ENCODE measurements at places on chromosomes 13 and 19.

DNA sequence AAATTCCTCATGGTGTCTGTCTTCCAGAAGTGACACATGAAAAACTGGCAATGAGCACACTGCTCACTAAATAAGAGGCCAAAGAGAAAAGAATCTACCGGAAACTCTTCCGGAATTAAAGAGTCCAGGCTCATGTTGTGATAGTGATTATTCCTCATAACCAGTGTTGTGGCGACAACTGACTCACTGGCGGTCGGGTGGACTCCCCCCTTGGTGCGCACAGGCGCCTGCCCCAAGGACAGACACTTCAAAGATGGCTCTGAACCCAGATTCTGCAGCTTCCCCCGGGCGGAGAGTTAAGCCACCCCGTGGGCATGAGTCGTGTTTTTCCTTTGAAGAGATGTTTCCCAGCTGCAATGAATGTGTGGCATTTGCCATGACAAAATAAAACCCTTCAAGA is 10.3 kb downstream of the IL17D start:
- DNase-seq, result peak; percentile 30

GRCh38 chr13:47997384-47997783 is 3.7 kb downstream of the SUCLA2 start:
- no peak for DNase-seq

DNA sequence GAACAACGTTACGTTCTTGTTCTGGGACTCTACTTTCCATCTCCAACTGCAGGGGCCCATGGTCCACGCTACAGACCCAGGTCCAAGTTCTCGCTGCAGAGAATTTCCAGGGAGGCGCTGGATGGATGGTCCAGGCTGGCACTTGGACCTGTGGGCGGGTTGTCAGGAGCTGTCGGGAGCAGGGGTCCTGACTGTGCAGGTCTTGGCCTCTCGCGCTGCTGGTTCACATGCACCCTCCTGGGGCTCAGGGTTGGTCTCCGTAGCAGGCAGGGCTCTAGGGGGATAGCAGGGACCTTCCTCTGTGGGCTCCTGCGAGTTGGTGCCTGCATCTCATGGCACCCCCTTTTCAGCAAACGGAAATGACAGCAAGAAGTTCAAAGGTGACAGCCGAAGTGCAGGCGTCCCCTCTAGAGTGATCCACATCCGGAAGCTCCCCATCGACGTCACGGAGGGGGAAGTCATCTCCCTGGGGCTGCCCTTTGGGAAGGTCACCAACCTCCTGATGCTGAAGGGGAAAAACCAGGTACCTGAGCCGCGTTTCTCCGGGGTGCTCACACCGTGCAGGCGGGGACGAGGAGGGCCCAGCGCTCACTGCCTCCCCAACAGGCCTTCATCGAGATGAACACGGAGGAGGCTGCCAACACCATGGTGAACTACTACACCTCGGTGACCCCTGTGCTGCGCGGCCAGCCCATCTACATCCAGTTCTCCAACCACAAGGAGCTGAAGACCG is 6.6 kb downstream of the PTBP1 start:
- no peak for DNase-seq

- no peak for DNase-seq
Observed at GRCh38 chr13:105442040-105442439, 1093.4 kb downstream of the EFNB2 start.

- DNase-seq, result peak; percentile 23
Observed at GRCh38 chr13:79258489-79258888, 147.6 kb downstream of the RBM26 start.

- DNase-seq, result peak; percentile 73
Observed at GRCh38 chr19:771332-771785, 20.4 kb downstream of the MISP start.

GRCh38 chr13:43516401-43516833 is 270.4 kb downstream of the ENOX1 start:
- DNase-seq, result no peak

DNA sequence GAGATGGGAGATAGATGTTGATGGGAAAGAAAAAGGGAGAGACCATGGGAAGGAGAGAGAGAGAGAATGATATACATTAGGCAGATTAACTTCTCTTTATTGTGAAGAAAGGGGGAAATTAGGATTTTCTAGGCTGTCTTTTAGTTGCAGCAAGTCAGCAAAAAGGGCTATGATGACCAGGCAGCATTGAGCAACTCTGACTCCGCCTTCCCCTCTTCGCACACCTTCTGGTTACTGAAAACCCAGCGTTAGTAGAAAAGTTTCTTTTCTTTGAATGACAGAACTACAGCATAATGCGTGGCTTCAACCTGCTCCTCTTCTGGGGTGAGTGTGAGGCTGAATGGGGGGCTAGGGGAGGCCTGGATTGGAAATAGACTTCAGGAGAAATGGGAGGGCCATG is at the start of gene ADGRE1:
Gene ADGRE1 (plus strand): TSS at position 264 of the 400 bp plus-strand sequence. CDS start 30 bp downstream, at position 294.
- DNase-seq, result peak; percentile 70

- DNase-seq, result no peak
Observed at GRCh38 chr19:47370045-47370611, 21.0 kb downstream of the DHX34 start.

GRCh38 chr13:66087269-66087710 is 1142.8 kb downstream of the PCDH9 start:
- no peak for DNase-seq

GRCh38 chr13:33931397-33932311 is 113.7 kb downstream of the RFC3 start:
- DNase-seq, result no peak

- DNase-seq, result no peak
Observed at GRCh38 chr19:29375429-29376119, 150.2 kb upstream of the VSTM2B start.

GRCh38 chr13:92767468-92767867 is 459.1 kb upstream of the GPC6 start:
- no peak for DNase-seq

- no peak for DNase-seq
Observed at GRCh38 chr13:31321457-31321856, 121.7 kb downstream of the B3GLCT start.

GRCh38 chr13:113584870-113585671 is 518 bp downstream of the TFDP1 start:
- DNase-seq, result peak; percentile 51

GRCh38 chr19:17454576-17455071 is 6.1 kb downstream of the NXNL1 start:
- DNase-seq, result no peak

GRCh38 chr13:110137680-110138009 is 169.3 kb downstream of the COL4A1 start:
- peak; percentile 60 for DNase-seq

- DNase-seq, result no peak
Observed at GRCh38 chr13:21957833-21958232, 287.0 kb downstream of the FGF9 start.

- DNase-seq, result no peak
Observed at GRCh38 chr13:29774830-29775229, 75.6 kb downstream of the UBL3 start.

GRCh38 chr19:51183629-51184028 is 41.3 kb upstream of the CD33 start:
- no peak for DNase-seq

DNA sequence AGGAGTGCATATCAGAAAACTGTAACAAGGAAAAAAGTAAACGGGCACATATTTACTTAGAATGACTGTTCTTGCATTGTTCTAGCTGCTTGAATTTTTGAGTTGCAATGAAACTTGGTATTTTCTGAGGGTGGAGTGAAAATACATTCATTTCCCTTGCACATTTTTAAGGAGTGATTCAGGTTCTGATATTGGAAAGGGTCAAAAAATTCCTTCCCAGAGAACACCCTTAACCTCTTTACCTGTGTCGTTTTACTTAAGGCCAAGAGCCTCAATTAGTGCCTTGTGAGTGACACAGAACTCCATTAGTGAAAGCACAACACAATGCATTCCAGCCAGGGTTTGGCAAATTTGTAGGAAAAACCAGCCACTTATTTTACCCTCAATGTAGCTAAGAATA is 2.3 kb downstream of the ITGBL1 start:
- DNase-seq, result no peak

DNA sequence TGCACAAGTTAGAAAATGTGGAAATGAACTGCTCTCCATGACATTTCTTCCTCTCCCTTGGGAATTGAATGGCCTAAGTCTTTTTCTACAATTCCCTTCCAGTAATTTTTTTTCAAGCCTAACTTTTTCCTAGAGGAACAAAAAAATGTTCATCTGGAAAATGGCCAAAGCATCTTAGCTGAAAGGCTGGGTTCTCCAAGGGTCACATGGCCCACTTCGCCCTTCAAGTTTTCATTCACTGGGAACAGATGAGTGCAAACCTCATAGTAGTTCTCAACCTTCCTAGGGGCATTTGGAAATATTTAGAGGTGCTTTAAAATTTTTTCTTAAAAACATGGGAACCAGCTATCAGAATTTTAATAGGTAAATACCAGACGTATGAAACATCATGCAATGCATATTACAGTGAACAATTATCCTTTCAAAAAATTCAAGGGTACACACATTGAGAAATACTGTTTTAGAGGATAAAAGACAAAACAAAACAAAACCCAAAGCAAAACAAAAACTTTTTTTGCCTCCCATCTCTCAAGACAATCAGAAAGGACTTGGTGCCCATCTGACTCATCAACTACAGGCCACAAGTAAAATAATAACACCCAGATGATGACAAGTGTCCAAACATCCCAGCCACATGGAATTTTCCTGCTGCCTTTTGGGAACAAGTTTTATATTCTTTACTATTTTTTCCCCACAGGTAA is 208.8 kb downstream of the SLITRK6 start:
- DNase-seq, result no peak

Data from activated CD4-positive, alpha-beta T cell treated with anti-CD3 and anti-CD28 coated beads for 36 hours (primary cell).